Umbilical cord (tissue), 2 donors: ENCODE measurements at places on chromosomes 1 and 21.

- DNase-seq, result peak; percentile 89
Measured at GRCh38 chr1:14160781-14161180, 437.7 kb upstream of the KAZN start.

DNA sequence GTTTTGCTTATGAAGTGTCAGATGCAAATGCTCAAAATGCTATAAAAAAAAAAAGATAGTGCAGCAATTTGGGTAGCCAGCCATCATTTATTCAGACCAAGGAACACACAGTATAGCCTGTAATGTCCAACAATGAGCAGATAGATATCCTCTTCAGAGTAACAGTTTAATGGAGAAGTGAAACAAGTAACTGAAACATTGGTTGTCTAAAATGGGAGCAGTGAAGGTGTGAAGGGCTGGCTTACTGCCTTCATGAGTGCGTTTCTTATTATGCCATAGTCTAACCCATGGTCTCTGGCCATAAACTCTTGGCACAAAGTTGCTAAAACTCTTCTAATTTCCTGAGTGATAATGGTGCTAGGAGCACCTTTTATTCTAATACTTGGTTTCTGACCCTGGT, 11.4 kb downstream of the RGS5 start:
- no peak for DNase-seq

- DNase-seq, result no peak
Measured at GRCh38 chr1:244963231-244963826, 99.0 kb upstream of the HNRNPU start.

- DNase-seq, result peak; percentile 6
Measured at GRCh38 chr1:169345511-169345910, 22.1 kb downstream of the NME7 start.

GRCh38 chr1:226082959-226083301, 20.4 kb downstream of the H3-3A start:
- peak; percentile 43 for DNase-seq

- no peak for DNase-seq
Measured at GRCh38 chr1:203632941-203633340, 6.3 kb downstream of the ATP2B4 start.

- no peak for DNase-seq
Measured at GRCh38 chr1:3779265-3779911, 6.8 kb downstream of the SMIM1 start.

DNA sequence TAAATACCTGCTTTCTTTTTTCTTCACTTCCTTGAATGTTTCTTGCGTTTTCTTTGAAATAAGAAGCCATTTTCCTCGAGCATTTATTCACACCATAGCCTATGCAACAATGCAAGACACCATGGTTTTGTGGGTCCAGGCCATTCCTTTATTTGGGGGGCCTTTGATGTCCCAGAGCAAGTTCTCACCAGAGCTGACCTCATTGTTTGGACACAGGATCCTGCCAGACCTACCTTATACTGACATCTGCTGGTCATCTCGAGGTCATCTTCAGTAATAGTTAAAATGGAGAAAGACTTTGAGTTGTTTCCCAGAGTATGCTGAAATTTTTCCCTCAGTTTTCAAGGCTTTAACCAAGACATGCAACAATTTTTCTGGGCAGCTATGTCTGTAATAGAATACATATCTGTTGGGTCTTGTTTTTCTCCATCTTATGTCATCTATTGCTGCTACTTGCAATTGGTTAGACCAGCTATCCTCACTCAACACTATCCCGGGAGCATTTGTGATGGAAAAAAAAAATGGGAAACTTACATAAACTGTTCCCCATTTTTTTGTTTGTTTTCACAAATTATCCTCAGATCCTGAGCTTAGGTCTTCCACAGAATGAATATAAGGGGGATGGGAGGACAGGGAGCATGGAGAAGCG, 34.0 kb upstream of the BACE2 start:
- peak; percentile 60 for DNase-seq

GRCh38 chr1:47898133-47898845, 98.9 kb downstream of the TRABD2B start:
- DNase-seq, result peak; percentile 21
